ENCODE measurements at places on chromosomes 6 and 20. TPM values are rescaled to one million over a fixed set of nuclear protein-coding genes. Genes with fewer than 3 reads are reported as not detected.

Gene SLC22A7
- total RNA-seq, result not detected

Gene ULBP1
- under 0.01 TPM for total RNA-seq

Gene COL20A1
- total RNA-seq, result not detected

Gene USP49
- total RNA-seq, result 11.0 TPM

Gene RHAG
- 0.81 TPM for total RNA-seq

Gene PRR18
- total RNA-seq, result 0.77 TPM

Gene NNAT
- not detected for total RNA-seq

Gene FAM162B
- 14.3 TPM for total RNA-seq

- no peak overlapping the region for H3K4me3 ChIP-seq
- no peaks in the 10 kb centered on the region for H3K4me1 ChIP-seq
- no peaks in the 10 kb centered on the region for H3K27me3 ChIP-seq
- DNase-seq, result no peak
These were observed 319.0 kb downstream of the LRFN2 start for GRCh38 chr6:40268166-40268565.

GRCh38 chr6:163944897-163945296 lies 530.4 kb downstream of the QKI start:
- H3K27ac ChIP-seq, result no peak overlapping the region
- H3K27me3 ChIP-seq, result no peaks in the 10 kb centered on the region
- H3K36me3 ChIP-seq, result no peaks in the 10 kb centered on the region
- H3K4me3 ChIP-seq, result no peak overlapping the region
- H3K4me1 ChIP-seq, result no peaks in the 10 kb centered on the region

DNA sequence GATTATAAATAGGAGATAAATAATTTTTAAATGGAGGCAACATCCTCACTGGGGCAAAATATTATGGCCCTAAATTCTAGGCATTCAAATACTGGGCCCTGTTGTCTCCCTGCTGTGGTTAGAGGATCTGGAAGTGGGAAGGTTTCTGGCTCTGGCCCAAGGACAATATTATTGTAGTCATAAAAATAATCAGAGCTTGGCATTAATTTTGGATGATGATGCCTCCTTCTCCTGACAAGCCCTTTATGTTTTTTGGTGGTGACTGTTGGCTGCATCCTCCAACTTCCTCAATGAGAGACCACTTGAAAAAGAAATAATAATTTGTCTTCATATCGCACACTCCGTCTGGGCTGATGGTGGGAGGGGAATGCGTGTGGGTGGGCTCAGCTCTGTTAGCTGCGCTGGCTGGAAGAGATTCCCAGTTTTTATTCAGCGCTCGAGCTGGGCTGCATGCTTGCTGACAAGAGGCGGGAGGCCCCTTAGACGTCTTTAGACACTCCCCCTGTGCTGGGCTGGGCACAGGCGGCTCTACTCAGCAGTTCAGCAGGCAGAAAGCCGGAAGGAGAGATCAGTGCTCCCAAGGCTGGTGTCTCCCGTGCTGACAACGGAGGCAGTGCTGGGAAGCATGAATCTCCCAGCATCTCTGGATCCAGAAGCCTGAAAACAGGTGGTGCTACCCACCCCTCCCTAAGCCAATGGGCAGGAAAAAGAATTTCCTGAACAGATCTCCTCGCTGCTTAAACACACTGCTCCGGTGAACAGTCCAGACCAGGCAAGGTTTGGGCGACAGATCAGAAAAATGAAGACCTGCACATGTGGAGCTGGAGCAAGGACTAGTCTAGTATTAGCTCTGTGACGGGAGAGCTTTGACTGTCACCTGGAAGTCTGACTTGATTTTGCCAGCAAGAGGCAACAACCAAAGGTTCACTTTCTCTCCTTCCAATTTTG lies 97.7 kb downstream of the SYCP2 start:
- H3K36me3 ChIP-seq, result no peaks in the 10 kb centered on the region
- H3K27me3 ChIP-seq, result no peaks in the 10 kb centered on the region
- peaks cover 6% of the 10 kb centered on the region for H3K4me1 ChIP-seq
- peak overlapping the region; percentile 30 for H3K27ac ChIP-seq

GRCh38 chr6:18211338-18211737 lies 53.0 kb downstream of the DEK start:
- H3K27me3 ChIP-seq, result no peaks in the 10 kb centered on the region
- DNase-seq, result no peak
- no peak overlapping the region for H3K4me3 ChIP-seq
- no peak overlapping the region for H3K27ac ChIP-seq
- H3K4me1 ChIP-seq, result no peaks in the 10 kb centered on the region
- H3K36me3 ChIP-seq, result peaks cover 48% of the 10 kb centered on the region

All from upper lobe of left lung (tissue), 6 donors.